Thyroid gland (tissue), 4 donors: ENCODE measurements at places on chromosomes 7 and 10. TPM values are rescaled to one million over a fixed set of nuclear protein-coding genes. Genes with fewer than 3 reads are reported as not detected.
A peak's percentile ranks its signal among the peaks of the same experiment; 100 is the strongest.

DNA sequence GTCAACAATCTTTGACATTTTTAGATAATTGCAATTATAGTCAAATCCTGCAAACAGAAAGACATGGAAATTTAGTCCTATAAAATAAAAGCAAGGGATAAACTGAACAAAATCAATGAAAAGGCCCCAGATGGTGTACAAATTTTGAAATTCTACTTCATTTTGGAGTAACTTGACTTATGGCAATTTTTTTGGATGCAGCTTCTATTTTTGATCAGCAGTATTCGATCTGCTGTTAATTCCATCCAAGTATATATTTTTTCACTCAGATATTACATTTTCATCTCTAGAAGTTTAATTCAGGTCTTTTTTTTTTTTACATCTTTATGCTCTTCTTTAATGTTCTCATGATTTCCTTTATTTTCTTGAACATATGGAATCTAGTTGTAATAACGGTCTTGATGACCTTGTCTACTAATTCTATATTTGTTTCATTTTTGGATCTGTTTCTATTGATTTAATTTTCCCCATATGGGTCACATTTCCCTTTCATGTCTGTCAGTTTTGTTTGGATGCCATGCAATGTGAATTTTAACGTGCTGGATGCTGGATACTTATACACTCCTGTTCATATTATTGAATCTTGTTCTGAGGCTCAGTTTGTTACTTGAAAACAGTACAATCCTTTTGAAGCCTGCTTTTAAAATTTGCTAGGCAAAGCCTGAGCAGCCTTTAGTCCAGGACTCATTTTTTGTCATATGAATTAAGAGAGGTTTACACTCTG is 164.3 kb upstream of the FAM3C start:
- no peaks in the 10 kb centered on the region for H3K4me1 ChIP-seq
- no peaks in the 10 kb centered on the region for H3K36me3 ChIP-seq
- H3K27me3 ChIP-seq = no peaks in the 10 kb centered on the region
- H3K4me3 ChIP-seq = no peak overlapping the region
- no peak overlapping the region for H3K27ac ChIP-seq

- no peak overlapping the region for H3K4me3 ChIP-seq
- peaks cover 36% of the 10 kb centered on the region for H3K4me1 ChIP-seq
- H3K27me3 ChIP-seq = no peaks in the 10 kb centered on the region
- H3K36me3 ChIP-seq = peaks cover 18% of the 10 kb centered on the region
- peak; percentile 86 for DNase-seq
- H3K27ac ChIP-seq = peak overlapping the region; percentile 77
These were observed 5.0 kb upstream of the ATP6V0E2 start for GRCh38 chr7:149868623-149869290.

GRCh38 chr10:101095550-101096213 is 33.9 kb downstream of the KAZALD1 start:
- no peaks in the 10 kb centered on the region for H3K27me3 ChIP-seq
- H3K4me1 ChIP-seq = no peaks in the 10 kb centered on the region
- peak; percentile 70 for DNase-seq
- H3K27ac ChIP-seq = no peak overlapping the region
- no peak overlapping the region for H3K4me3 ChIP-seq
- no peaks in the 10 kb centered on the region for H3K36me3 ChIP-seq

- H3K36me3 ChIP-seq = no peaks in the 10 kb centered on the region
- no peaks in the 10 kb centered on the region for H3K4me1 ChIP-seq
- H3K27ac ChIP-seq = no peak overlapping the region
- DNase-seq = no peak
These were observed 111.0 kb downstream of the LMBR1 start for GRCh38 chr7:156781972-156782371.

GRCh38 chr7:33278095-33278494 is 148.7 kb downstream of the BBS9 start:
- no peak overlapping the region for H3K4me3 ChIP-seq
- H3K36me3 ChIP-seq = peaks cover 1% of the 10 kb centered on the region
- no peak for DNase-seq
- no peak overlapping the region for H3K27ac ChIP-seq
- H3K27me3 ChIP-seq = no peaks in the 10 kb centered on the region
- no peaks in the 10 kb centered on the region for H3K4me1 ChIP-seq

- no peak overlapping the region for H3K27ac ChIP-seq
- no peaks in the 10 kb centered on the region for H3K36me3 ChIP-seq
- peak; percentile 33 for DNase-seq
- no peak overlapping the region for H3K4me3 ChIP-seq
- no peaks in the 10 kb centered on the region for H3K27me3 ChIP-seq
- H3K4me1 ChIP-seq = peaks cover 31% of the 10 kb centered on the region
These were observed 271.9 kb downstream of the TNS3 start for GRCh38 chr7:47310020-47310419.

- no peaks in the 10 kb centered on the region for H3K27me3 ChIP-seq
- no peaks in the 10 kb centered on the region for H3K4me1 ChIP-seq
- H3K36me3 ChIP-seq = no peaks in the 10 kb centered on the region
- no peak overlapping the region for H3K27ac ChIP-seq
- peak; percentile 47 for DNase-seq
- no peak overlapping the region for H3K4me3 ChIP-seq
These were observed 264.1 kb downstream of the OTUD1 start for GRCh38 chr10:23702977-23703414.

GRCh38 chr10:129120441-129120840 is 346.6 kb upstream of the MGMT start:
- H3K27me3 ChIP-seq = no peaks in the 10 kb centered on the region
- H3K27ac ChIP-seq = no peak overlapping the region
- no peak overlapping the region for H3K4me3 ChIP-seq
- H3K36me3 ChIP-seq = no peaks in the 10 kb centered on the region

DNA sequence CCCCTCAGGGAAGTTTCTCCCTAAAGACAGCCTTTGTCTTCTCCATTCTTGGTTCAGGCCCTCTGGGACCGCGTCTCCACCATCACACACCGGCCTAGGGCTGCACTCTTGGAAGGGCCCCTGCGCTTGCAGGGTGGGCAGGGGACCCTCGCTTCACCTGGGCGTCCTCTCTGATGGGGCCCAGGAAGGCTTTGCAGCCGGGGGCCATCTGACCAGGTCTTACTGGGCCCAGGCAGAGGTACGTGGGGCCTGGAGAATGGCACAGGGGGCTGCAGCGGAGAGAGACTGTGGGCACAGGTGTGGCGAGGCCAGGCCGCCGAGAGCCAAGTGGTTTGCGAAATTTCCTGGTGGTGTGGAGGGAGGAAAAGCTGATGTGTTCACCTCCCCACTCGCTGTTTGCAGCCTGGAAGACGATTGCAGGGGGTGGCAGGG is 44.4 kb downstream of the ALOX5 start:
- no peak for DNase-seq
- H3K36me3 ChIP-seq = no peaks in the 10 kb centered on the region
- peak overlapping the region; percentile 37 for H3K4me3 ChIP-seq
- H3K4me1 ChIP-seq = peaks cover 31% of the 10 kb centered on the region

DNA sequence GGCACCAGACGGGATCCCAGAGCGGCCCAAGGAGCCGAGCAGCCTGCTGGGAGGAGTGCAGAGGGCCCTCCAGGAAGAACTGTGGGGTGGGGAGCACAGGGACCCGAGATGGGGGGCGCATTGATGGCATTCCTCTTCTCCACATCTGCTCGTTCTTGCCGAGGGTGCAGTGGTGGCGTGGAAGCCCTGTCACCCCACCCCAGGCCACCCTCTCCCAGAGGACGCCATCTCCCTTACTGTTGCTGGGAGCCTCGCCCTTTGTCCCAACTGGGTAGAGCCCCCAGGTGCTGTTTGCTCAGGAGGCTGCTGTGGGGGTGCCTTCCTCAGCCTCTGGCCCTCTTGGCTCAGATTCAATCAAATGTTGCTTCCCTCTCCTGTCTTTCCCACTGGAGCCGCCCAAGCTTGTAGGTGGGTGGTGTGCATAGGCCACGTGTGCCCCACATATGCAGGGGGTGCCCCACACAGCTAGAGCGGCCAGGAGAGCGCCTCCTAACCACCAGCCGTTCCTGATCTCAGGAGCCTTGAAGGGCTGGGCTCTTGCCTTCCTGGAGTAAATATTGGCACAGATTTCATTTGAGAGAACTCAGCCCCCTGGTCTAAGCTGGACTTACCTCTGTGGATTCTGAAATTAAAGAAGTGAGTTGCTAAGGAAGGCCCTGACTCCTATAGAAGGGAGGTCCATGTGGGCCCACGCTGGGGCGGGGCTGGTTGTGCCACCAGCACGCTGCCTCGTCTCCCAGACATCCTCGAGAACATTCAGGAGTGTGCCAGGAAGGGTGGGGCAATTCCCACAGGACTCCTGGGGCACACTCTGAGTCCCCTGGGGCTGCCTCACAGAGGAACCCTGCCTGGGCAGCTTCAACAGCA is 39.2 kb downstream of the ZNF467 start:
- no peaks in the 10 kb centered on the region for H3K36me3 ChIP-seq
- H3K27ac ChIP-seq = no peak overlapping the region
- no peak overlapping the region for H3K4me3 ChIP-seq

DNA sequence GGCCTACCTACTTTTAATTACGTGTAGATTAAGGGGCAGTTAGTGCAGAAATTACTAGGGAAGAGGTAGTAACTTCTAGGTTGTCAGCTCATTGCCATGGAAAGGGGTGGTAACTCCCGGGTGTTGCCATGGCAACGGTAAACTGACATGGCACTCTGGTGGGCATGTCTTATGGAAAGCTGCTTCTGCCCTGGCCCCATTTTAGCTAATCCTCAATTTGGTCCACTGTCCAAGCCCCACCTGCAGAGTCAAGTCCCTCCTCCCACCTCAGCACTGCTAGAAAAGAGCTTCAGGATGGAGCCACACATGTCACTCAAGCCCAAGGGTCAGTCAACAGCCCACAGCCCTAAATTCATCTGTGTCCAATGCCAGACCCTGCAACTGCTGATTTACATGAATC is 7.5 kb upstream of the ZKSCAN1 start:
- no peak for DNase-seq
- H3K36me3 ChIP-seq = no peaks in the 10 kb centered on the region
- no peak overlapping the region for H3K27ac ChIP-seq
- no peak overlapping the region for H3K4me3 ChIP-seq

DNA sequence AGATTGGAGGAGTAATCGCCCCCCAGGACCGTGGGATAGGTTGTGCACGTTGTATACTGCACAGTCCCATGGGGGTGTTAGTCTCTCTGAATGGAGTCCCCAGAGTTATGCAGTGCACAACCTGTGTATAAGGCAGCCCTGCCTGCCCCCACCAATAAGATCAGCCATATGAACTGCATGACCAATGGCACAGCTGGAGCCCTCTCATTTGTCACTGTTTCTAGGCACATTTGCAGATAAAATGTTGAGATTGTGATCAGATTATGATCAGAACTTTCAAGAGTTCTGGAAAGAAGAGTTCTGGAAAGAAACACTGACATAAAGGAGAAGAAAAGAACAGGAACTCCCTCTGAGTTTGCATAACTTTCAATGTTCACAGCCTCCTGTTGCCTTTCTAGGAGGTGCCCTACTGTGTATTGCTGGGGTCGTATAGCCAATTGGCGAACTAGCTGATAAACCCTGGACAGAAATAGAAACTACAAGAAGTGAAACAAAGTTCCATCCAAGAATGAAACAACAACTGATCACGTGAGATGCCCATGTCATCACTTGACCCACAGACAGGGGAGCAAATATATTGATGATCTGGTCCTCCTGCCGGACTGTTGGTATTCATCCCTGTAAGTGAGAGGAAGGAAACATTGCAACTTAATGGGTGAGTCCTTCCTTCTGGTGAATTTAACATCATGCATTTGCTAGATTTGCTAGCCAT is 49.6 kb upstream of the TOMM7 start:
- no peak for DNase-seq
- no peak overlapping the region for H3K27ac ChIP-seq
- peaks cover 5% of the 10 kb centered on the region for H3K4me1 ChIP-seq
- H3K27me3 ChIP-seq = no peaks in the 10 kb centered on the region
- no peak overlapping the region for H3K4me3 ChIP-seq
- no peaks in the 10 kb centered on the region for H3K36me3 ChIP-seq

GRCh38 chr7:105877736-105878135 is 1.3 kb upstream of the ATXN7L1 start:
- no peak overlapping the region for H3K27ac ChIP-seq
- H3K27me3 ChIP-seq = no peaks in the 10 kb centered on the region
- peak overlapping the region; percentile 48 for H3K4me3 ChIP-seq
- H3K4me1 ChIP-seq = peaks cover 27% of the 10 kb centered on the region

GRCh38 chr10:114402871-114403540 is 1.3 kb downstream of the AFAP1L2 start:
- peak overlapping the region; percentile 83 for H3K4me3 ChIP-seq
- H3K27ac ChIP-seq = peak overlapping the region; percentile 98
- H3K36me3 ChIP-seq = no peaks in the 10 kb centered on the region
- DNase-seq = peak; percentile 48
- peaks cover 47% of the 10 kb centered on the region for H3K4me1 ChIP-seq
- no peaks in the 10 kb centered on the region for H3K27me3 ChIP-seq

DNA sequence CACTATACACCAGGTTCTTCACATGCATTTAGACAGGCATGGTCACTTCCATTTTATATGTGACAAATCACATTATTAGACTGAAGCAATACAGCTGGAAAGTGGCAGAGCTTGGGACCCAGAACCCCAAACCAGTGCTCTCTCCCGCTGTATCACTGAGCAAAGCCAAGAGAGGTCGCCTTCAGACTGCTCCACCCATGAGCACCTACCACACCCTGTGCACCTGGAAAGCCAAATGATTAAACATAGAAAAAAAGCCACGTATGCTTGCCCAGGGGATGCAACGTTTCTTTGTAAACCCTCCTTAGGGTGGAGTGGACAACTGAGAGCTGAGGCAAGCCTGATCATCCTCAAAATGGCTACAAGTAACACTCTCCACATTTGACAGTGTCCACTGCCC is 72.5 kb downstream of the CCDC6 start:
- H3K4me3 ChIP-seq = no peak overlapping the region
- no peaks in the 10 kb centered on the region for H3K36me3 ChIP-seq
- no peak overlapping the region for H3K27ac ChIP-seq
- peaks cover 33% of the 10 kb centered on the region for H3K4me1 ChIP-seq

- DNase-seq = no peak
- H3K27ac ChIP-seq = no peak overlapping the region
- H3K4me1 ChIP-seq = no peaks in the 10 kb centered on the region
- no peaks in the 10 kb centered on the region for H3K27me3 ChIP-seq
- no peak overlapping the region for H3K4me3 ChIP-seq
These were observed 168.5 kb downstream of the TEX36 start for GRCh38 chr10:125514206-125515162.

Gene SNX10
- 2.5 TPM for total RNA-seq

Gene TES
- 148 TPM for total RNA-seq

Gene ZNF679
- total RNA-seq = not detected

Gene NEUROG3
- not detected for total RNA-seq

Gene STEAP4
- 45.2 TPM for total RNA-seq

Gene ACHE
- 1.0 TPM for total RNA-seq

Gene CDHR3
- 5.8 TPM for total RNA-seq

Gene SEMA3C
- total RNA-seq = 24.0 TPM
